Stimulated activated CD4-positive, alpha-beta T cell treated with anti-CD3 and anti-CD28 coated beads, Interleukin-12 subunit alpha, Interleukin-12 subunit beta, amount 100 ng/mL, for 24 hours (primary cell): ENCODE measurements at places on chromosomes 7 and 10.
A peak's percentile ranks its signal among the peaks of the same experiment; 100 is the strongest.

DNA sequence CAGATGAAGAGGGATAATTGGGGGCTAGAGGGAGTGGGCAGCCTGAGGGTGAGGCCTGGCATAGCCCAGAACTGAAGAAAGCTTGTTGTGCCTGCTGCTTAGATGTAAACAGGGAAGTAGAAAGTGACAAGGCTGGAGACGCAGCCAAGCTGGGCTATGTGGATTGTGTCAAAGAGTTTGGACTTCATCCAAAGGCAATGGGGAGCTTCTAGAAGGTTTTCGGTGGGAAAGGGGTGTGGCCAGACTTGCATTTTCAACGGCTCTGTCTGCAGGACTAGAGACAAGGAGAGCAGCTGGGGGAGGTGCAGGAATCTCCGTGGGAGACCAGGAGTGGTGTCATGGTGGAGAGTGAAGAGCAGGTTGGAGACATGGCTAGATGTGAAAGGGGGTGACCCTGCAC is 48.8 kb downstream of the GOLGA7B start:
- no peak for DNase-seq

- no peak for DNase-seq
These were observed 50.4 kb downstream of the TCF7L2 start for GRCh38 chr10:113000442-113000841.

DNA sequence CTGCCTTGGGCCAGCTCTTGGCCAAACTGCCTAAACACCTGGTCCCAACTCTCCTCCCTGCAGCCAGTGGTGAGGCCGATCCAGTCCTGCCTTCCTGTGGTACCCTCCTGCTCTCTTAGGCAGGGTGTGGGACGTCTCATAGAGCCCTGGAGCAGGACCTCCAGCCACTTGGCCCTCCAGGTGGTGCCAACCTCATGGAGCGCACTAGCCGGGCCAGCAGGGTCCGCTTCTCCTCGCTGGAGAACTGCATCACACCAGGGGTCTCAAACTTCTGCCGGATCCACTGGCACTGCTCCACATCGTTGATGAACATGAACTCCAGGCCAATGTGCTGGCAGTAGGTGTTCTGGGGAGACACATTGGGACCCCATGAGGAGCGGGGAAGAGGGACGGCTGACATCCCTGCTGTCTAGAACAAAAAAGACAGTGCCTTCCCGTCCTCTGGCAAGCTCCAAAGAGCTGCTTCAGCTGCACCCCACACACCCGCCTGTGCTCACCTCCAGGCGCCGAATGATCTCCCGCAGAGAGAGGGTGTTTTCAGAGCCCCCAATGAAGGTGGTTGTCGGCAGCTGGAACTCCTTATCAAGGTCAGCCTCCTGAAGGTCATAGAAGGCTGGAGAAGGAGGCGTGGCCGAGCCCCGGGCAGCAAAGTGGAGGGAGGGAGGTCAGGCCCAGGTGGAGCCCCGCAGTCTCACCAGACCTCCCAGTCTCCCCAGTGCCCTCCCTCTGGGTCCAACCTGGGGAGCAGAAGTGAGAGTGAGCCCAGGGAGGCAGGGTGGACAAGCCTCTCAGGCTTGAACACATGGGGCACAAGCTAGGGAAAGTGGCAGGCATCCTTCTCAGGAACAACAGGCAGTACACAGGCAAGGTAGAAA is 10.2 kb downstream of the OGDHL start:
- DNase-seq: no peak

DNA sequence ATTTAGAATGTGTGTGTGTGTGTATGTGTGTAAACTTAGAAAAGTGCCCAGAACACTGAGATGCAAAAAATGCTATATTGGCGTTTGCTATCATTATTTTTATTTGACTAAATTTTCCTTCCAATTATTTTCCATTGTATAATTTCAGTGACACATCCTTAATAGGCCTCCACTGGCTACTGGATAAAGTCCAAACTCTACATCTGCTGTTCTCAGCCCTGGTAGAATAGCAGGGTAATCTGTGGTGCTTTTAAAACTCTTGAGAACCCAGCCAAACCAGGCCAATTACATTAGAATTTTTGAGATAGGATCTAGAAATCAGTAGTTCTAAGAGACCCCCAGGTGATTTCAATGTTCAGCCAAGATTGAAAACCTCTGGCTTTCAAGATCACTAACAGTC is 66.4 kb downstream of the ZNF503 start:
- no peak for DNase-seq

DNA sequence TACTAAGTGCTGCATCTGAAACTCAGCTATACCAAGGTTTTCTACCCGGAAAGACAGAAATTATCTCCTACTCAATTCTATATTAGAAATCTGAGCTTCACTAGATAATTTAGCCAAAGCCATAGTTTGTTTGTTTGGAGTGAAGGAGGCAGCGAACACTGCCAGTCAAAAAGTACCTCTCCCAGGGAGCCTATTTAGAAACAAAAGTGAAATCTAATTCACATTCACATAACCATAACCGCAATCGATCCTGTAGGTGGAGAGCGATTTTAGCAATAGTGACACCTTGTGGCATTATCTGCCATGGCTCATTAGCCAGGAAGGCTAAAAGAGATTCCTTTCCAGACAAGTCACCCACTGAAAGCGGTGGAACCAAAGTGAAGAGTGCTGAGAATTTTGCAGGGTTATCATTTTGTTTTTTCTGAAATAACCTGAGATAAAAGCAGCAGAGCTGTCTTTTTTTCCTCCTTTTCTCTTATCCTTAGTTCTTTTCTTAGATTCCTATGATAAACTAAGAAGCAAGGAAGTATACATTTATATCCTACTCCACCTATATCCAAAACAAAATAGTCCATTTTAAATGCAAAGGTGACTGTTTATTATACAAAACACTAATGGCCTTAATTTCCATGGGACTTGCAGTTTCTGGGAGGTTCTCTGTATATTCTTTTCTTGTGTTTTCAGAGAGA is 83.7 kb upstream of the BET1 start:
- DNase-seq: peak; percentile 22

DNA sequence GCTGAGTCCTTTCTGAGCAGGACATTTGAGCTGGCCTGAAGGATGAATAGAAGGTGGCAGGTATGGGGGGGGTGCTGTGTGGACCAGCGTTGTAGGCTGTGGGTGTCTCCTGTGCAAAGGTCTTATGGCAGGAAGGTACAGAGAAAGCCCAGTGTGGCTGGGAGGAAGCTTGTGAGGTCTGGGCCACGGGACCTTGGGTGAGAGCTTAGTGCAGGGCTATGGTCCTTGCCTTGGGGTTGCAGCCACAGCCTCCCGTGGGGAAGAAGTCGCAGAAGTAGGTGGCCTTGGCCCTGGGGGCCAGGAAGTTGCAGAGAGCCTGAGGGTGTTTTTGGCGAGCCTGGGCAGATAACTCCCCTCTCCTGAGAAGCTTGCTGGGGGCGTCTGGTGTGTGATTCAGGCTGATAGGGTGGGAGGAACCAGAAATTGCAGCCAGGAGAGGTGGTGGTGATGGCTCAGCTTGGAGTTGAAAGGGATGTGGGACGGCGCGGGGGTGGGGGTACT is 172.0 kb upstream of the TNRC18 start:
- DNase-seq: no peak

DNA sequence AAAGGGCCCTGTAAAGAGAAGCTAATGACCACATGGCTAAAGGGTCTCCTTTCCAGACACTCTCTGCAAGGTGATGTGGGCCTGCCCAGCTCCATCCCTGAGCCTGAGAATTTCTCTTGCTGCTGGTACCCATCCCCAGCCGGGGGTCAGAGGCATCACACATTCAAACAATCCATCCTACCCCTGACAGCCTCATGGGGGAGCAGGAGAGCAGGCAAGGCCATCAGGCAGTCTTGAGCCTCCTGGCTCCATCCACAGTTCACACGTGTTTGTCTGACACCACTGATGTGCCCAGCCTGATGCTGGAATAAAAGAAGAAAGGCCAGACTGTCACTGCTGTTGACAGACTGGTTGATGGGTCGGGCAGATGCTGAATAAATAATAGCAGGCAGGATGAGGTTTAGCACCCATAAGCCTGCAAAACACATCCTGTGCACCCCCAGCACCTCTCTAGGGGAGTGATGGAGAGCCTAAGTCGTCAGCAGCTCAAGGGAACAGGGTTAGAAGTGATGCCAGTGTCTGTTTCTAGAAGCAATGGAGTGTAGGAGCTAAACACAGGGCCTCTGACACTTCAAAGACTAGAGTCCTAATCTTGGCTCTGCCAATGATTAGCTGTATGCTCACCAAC is 43.5 kb downstream of the TLL2 start:
- no peak for DNase-seq

DNA sequence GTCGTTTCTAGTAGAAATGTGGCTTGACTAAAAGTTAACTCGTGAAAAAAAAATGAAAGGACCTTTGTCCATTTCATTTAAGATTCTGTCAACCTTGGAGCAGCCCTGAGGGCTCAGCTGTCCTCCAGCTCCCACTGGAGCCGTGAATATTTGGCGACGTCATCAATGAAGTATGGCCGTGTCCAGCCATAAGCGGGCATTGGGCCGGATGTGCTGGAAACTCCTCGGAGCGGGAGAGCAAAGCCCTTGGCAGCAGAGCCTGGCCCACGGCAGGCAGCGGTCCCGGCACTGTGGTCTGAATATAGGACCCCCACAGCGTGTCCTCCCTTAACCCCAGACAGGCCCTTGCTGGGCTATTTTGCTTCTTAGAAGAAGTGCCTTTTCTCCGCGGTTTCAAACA is 50.0 kb downstream of the JAKMIP3 start:
- no peak for DNase-seq

DNA sequence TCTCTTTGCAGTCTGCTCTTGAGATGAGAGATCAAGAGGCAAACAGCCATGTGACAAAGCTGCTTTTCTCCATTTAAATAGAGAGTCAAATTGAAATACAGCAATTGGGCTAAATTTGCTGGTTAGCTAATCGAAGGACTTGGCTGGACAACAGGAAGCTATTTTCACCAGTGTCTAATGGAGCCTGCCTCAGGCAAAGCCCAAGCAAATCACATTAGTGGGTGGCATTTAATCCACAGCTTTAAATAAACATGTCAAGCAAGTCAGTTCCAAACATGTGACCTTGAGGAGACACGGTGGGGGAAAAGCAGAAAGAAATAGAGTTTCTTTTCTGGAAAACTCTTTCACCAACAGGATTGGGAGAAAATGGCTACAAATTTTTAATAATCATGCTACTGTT is 180.5 kb upstream of the AOAH start:
- no peak for DNase-seq

GRCh38 chr7:29430279-29430949 is 133.2 kb upstream of the PRR15 start:
- DNase-seq: no peak

GRCh38 chr7:49137978-49138377 is 213.6 kb downstream of the CDC14C start:
- no peak for DNase-seq

GRCh38 chr7:26857506-26858240 is 6.7 kb downstream of the SKAP2 start:
- DNase-seq: no peak

DNA sequence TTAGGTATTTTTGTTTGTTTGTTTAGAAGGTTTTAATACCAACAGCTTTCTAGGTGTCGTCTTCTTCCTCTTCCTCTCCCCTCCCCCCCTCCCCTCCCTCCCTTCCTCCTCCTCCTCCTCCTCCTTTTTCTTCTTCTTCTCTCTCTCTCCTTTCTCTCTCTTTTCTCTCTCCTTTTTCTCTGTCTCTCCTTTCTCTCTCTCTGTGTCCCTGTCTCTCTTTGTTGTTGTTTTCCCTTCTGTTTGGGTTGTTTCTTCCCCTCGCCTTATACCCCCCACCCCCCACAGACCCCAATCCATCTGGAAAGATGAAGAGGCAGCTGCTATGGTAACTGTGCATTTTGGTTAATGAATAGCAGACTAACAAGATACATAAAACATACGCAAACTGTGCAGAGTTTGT is 75.5 kb downstream of the BTRC start:
- no peak for DNase-seq

- no peak for DNase-seq
These were observed 57.4 kb upstream of the SVIL start for GRCh38 chr10:29692121-29692539.

GRCh38 chr10:17196573-17196972 is 4.9 kb downstream of the TRDMT1 start:
- no peak for DNase-seq

DNA sequence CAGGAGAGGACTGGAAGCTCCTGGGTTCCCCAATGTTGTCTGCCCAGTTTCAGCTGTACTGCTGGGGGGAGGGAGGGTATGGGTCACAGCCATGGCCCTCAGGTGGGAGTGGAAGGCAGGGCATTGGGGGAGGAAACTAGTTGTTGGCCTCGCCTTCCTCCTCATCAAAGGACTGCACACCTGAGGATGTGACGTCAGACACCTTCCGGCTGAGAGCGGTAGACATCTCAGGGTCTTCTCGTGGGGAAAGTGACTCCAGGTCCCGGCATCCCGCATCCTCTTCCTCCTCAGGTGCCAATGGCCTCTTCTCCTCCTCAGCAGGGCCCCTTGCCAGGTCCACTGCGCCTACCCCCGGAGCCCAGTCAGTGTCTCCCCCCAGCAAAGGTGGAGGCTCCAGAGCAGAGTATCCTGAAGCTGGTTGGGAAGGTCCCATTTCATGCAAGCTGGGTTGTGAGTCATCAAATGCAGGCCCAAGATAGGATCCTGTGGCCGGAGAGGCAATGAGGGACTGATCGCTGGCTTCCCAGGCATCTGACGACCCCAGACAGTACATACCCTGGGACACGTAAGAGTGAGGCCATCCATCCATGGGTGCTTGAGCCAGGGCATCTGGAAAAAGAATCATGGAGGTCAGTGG is 6.0 kb downstream of the FAM131B start:
- DNase-seq: no peak

GRCh38 chr7:18534481-18534880 is 38.9 kb downstream of the HDAC9 start:
- DNase-seq: no peak

GRCh38 chr7:68146983-68147382 is 1150.3 kb downstream of the TYW1 start:
- no peak for DNase-seq

- no peak for DNase-seq
These were observed 59.0 kb upstream of the TAS2R16 start for GRCh38 chr7:123054357-123055133.

- DNase-seq: no peak
These were observed 394.9 kb downstream of the RPS24 start for GRCh38 chr10:78428579-78428978.

DNA sequence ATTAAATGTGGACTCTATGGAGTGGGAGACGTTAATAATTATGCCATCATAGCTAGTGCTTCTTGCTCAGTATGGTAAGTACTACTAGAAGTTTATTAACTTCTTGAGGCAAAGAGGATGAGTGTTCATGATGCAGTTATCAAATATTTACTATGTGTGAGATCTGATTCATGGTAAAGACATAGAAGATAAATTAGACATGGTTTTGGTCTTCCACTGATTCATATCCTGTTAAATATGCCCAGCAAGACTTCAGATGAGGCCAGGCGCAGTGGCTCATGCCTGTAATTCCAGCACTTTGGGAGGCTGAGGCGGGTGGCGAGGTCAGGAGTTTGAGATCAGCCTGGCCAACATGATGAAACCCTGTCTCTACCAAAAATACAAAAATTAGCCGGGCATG is 547.1 kb upstream of the ANKRD30A start:
- DNase-seq: no peak
